Spleen (tissue), 13 donors: ENCODE measurements at places on chromosomes 12 and 14. TPM values are rescaled to one million over a fixed set of nuclear protein-coding genes. Genes with fewer than 3 reads are reported as not detected.

SLC7A7 gene
- polyA plus RNA-seq = 46.5 TPM

C14orf39 gene
- not detected for polyA plus RNA-seq

DNA sequence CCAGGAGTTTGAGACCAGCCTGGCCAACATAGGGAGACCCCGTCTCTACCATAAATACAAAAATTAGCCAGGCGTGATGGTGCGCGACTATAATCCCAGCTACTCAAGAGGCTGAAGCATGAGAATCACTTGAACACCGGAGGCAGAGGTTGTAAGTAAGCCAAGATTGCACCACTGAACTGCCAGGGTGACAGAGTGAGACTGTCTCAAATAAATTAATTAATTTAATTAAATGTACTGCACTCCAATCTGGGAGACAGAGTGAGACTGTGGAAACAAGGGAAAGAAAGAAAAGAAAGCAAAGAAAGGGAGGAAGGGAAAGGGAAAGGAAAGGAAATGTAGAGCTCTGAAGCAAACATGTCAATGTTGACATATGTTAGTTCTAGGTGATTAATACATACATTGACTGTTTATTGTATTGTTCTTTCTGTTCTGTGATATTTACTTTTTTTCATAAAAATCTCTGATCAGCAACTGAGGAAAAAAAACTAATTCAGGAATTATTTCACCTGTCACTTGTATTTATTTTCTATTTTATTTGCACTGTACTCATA lies 99.6 kb downstream of the DENND5B start:
- no peak for DNase-seq

- no peak for DNase-seq
Measured at GRCh38 chr12:76990716-76991115, 74.7 kb downstream of the E2F7 start.
